GM23338 (cell line): ENCODE measurements at places on chromosomes 5 and 9. TPM values are rescaled to one million over a fixed set of nuclear protein-coding genes. Genes with fewer than 3 reads are reported as not detected.

- DNase-seq: peak; percentile 51
Observed at GRCh38 chr5:123992641-123993040, 480.7 kb downstream of the CSNK1G3 start.

The C7 gene
- 0.07 TPM in 1 of 2 replicates, not detected in the other for total RNA-seq

GRCh38 chr5:175629261-175629660 is 28.6 kb upstream of the HRH2 start:
- DNase-seq: no peak

The SLC26A2 gene
- total RNA-seq: 11.3 and 11.5 TPM in 2 replicates

GRCh38 chr5:30098940-30099339 is 1094.5 kb upstream of the CDH6 start:
- DNase-seq: no peak

- DNase-seq: no peak
Observed at GRCh38 chr5:157109744-157110143, 900 bp upstream of the HAVCR2 start.

The KIF3A gene
- 10.5 and 11.2 TPM in 2 replicates for total RNA-seq

DNA sequence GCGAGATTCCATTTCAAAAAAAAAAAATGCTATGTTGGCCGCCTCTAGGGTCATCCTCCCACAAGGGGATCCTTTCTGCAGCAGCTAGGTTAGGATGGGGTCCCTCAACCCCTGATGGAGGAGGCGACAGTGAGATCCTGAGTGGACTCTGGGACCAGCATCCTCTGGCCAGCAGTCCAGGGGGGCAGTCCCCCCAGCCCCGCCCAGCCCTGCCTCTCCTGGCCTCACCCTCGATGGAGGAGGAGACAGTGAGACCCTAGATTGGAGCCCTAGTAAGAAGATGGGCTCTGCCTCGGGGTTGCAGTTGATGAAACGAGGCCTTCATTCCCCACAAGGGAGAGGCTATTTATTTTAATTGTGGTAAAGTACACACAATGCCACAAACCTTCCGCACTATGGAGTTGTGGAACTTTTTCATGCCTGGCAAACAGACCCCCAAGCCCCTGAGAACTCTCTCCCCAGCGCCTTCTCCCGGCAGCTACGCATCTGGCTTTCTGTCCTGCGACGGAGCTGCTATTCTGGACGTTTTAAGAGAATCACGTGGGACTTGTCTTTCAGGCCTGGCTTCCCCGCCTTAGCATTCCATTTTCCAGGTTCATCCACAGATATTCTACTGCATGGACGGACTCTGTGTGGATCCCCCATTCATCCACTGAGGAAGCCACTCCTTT is 15.8 kb downstream of the VAV2 start:
- no peak for DNase-seq

DNA sequence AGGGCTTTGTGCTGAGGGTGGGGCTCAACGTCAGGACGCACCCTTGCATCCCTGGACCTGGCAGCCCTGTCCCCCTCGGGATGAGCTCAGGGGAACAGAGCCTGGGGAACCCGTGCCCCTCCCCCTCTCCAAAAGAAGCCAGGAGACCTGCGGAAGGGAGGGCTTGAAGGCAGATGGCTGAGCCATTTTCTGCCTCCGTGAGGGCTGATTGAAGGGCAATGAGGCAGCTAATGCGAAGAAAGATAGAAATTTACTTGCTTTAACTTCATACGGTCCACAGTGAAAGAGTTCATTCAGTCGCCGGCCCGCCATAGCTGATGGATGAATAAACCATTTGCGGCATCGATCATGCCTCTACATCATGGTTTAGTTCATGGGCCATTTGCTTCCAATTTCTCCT is 28.8 kb downstream of the ASS1 start:
- peak; percentile 25 for DNase-seq

GRCh38 chr9:105114964-105115728 is 129.3 kb upstream of the SLC44A1 start:
- DNase-seq: no peak

DNA sequence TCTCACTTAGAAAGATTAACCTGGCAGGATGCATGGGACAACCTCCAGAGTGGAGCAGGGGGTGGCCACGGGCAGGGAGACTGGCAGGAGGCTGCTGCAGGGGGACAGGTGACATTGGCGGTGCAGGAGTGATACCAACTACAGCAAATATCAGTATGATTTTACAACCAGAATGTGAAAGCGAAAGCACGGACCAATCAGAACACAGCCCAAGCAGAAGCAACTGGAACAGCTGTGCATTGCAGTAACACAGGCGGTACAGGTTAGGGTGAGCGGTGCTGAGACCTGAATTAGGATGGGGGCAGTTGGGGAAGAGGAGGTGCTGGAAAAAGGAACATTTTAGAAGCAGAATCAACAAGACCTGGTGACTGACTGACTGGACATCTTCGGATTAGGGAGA is 29.3 kb downstream of the POLR1E start:
- no peak for DNase-seq

The OLFM1 gene
- total RNA-seq: 30.4 and 40.1 TPM in 2 replicates

GRCh38 chr5:39219437-39219836 is at the start of gene FYB1:
FYB1 (minus strand) TSS chr5:39219563; CDS start chr5:39202960, 16,603 bp downstream.
- no peak for DNase-seq

DNA sequence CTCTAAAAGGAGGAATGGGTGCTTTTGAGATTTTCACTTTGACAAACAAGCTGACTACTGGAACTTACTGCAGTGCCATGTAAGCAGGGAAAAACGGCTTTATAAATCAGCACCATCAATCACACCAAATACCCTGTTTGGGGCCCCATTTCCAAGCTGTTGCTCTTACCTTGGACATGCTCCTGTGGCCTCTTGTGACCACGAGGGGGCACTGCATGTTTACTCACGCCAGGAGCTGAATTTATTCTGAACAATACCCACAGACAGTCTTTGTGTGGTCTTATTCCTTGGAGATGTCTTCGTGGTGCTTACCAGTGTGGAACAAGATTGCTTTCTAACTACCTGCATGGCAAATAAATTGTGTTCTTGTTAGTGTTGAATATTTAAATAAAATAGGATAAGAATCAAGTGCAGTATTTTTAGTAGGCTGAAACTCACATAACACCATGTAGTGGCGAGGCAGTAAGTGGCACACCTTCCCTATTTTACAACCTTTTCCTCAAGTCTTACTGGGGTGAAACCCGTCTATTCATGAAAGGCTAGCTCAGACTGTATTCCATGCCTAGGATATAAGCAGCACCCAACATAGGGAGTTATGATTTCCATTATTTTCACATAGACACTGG is 155.5 kb upstream of the NMUR2 start:
- peak; percentile 83 for DNase-seq

DNA sequence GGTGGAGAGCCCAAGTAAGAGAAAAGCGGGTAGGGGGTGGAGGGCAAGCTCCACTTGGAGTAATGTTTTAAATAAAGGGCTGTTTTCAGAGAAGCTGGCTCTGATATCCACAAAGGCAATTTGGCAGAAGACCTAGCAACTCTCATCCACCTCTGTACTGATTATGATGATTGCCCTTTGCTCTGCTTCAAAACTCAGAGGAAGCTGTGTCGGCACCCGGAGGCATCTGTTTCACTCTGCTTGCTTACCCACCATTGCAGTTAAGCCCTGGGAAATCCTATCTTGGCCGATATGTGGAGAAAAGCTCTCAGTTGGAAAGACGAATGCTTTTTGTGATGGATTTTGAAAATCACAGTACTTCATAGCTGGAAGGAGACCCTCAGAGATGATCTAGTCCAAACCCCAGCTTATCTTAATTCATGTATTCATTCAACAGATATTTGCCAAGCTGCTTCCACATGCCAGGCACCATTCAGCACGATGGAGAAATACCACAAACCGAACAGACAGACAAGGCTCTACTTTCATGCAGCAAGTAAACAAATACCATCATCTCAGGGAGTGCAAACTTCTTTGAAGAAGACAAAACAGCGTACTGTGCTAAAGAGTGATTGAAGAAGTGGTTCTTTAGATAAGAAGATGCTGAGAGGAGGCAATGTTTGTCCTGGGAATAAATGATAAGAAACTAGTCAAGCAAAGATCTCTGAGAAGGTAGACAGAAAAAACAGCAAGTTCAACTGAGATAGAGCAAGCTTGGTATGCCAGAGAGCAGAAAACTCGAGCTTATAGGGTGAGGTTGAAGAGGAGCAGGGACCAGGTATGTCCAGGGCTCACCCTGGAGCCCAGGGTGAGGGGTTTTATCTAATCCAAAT is 140.4 kb upstream of the SPDL1 start:
- no peak for DNase-seq

DNA sequence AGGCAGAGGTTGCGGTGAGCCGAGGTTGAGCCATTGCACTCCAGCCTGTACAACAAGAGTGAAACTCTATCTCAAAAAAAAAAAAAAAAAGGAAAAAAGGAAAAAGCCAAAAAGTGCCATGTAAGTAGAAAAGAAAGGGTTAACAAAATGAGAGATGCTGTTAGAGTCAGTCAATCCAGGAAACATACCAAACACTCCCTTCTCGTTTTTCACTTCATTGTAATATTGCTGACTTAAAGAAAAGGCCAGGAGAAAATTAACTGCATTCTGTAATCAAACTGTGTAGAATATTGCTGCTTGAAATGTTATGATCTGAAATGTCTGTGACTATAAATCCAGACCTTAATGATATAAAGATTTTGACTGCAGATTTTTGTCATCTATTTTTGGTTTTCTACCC is 379.1 kb downstream of the ENC1 start:
- DNase-seq: no peak

The MRPS30 gene
- 146 and 156 TPM in 2 replicates for total RNA-seq

DNA sequence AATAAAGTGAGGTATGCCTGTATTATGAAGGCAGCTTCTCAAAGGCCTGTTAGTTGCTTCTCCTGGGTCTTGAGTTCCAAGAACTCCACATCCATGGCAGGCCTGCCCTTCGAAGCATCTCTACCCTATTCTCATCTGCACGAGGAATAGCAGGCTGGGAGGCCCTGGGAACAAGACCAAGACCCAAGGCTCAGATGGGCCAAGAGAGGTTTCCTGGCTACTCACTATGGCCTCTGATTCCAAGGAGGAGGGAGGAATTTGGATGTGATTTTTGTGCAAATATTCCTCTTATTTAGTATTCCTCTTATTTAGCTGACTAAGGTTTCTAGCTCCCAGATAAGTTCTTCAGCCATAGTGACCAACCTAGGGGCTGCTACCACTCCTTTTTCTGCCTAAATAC is 151.3 kb downstream of the SAXO1 start:
- no peak for DNase-seq

- no peak for DNase-seq
Observed at GRCh38 chr5:105088102-105088501, 1525.5 kb upstream of the NUDT12 start.

DNA sequence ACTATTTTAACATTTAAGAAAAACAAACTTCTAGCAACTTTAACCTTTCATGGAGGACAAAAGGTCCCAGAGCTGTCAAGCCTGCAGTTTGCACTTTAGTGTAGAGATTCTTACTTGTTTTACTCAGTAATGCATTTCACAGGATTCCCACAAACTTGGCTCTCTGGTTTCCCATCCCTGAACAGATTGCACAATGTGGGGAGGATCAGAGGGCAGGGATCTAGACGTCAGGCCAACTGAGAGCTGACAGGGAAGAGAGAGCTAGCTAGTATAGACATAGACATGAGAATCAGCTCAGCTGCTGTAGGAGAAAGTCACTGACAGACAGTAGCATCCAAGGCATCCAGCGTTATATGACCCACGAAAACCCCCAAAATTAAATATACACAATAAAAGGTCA is 20.9 kb upstream of the BNIP1 start:
- no peak for DNase-seq

DNA sequence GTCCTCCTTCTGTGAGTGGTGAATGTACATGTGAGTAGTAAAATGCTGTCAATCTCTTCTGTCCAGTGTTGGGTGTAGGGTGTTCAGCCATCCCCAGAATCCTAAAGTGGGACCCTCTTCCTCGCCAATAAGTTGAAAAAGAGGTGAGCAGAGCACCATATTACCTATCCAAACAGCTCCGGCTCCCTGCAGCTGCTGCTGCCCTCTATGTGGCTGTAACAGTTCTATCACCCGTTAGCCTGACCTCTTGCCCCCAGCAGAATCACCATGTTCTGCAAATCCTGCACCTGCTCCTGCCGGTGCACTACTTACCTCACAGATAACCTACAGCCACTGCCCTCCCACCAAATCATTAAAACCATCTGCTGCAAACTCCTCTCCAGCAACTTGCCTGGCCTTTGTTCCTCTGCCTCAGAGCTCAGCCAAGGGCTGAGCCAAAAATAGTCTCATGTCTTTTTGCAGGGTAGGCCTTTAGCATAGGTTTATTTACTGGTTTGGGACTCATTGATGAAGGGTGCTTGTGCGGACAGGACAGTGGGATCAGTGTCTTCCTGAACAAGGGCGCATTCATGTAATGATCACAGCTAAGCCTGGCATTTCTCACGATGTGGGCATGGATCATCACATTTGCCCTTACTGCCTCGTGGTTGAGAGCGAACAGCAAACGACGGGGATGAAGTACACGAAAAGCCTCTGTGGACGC is 49.6 kb upstream of the CCL21 start:
- DNase-seq: no peak

The RPS14 gene
- total RNA-seq: 1,443 and 1,506 TPM in 2 replicates

GRCh38 chr5:37807015-37807414 is 32.8 kb downstream of the GDNF start:
- no peak for DNase-seq

DNA sequence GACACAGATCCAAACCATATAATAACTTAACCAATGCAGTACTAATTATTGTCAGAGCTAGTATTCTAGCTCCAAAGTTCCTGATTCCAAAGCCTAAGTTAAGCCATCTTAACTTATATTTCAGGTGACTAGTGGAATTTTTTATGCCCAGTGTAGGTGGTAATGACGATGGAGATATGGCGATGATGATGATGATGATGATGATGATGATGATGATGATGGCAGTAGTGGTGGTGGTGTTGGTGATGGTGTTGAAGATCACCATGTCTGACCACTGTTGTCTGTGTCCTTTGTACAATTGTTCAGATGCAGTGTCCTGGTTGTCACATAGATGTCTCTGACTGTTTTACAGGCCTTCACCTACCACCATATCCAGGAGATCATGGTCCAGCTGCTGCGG is 139.9 kb downstream of the INSYN2B start:
- DNase-seq: no peak

The LCN6 gene
- total RNA-seq: not detected in 2 replicates

DNA sequence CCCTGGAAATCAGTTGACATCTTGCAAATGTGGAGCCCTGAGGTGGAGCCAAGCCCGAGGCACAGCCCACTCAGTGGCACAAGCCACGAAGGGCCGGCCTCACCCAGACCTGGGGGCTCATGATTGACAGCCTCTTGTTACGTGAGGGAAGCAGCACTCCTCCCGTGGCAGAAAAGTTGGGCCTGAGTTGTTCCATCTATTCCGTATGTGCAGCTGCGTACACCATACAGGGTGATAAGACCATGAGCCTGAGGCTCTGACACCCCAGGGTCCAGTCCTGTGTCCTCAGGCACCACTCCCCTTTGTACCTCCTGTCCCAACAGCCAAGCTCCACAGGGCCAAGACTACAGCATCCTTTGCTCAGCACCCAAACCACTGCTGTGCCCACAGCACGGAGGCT is 1.9 kb upstream of the ORM2 start:
- no peak for DNase-seq

The DDX46 gene
- 69.0 and 85.6 TPM in 2 replicates for total RNA-seq
